ENCODE measurements at places on chromosomes 1 and 21.

DNA sequence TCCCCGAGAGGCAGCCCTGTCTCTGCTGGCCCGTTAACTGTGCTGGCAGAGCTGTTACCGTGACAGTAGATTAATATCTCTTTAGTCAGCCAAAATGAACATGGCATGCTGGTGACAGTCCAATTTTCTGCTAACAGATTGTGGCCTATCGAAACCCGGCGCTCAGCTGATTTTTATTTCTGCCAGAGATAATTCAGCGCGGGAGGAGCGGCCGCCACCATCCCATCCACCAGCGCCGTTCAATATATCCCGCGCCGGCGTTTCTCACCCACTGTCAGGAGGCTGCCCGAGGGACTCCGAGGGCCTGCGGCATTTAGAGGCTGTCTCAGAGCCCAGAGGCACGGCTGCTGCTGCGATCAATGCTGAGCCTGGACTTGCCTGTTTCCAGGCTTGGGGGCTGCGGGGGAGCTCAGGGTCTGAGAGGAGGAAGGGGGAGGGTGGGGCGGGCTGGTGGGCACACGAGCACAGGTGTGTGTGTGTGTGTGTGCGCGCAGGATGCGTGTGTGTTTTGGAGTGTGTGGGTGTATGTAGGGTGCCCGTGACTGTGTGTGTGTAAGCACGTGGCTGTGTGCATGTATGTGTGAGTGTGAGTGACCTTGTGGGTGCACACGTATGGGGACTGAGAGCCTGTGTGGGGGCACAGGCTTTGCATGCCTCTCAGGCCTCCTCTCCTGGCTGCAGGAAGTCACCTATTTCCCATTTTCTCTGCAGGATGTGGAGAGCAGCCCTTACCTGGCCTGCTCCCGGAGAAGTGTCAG, 109.7 kb upstream of the ACTRT2 start:
- no peak for DNase-seq

GRCh38 chr1:222769181-222769580, 32.2 kb downstream of the FAM177B start:
- no peak for DNase-seq

- DNase-seq, result no peak
Measured at GRCh38 chr1:218525451-218526197, 180.5 kb downstream of the TGFB2 start.

- DNase-seq, result no peak
Measured at GRCh38 chr1:231727171-231727570, 100.6 kb downstream of the DISC1 start.

DNA sequence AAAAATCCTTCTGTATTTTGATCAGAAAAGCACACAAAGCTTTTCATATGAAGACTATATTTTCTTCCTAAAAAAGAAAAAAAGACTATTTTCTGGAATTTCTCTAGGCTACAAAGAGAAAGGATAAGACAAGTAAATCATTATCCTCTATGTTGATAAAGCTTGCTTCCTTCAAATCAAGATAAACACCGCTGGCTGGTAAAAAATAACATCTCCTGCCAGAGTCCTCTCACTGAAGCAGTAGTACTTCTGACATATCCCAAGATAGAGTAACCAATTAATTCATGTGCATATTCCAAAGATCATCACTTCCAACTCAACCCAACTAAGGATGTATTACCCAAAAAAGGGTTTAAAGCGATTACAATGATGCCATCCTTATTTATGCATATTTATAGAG, 34.3 kb downstream of the DENND1B start:
- DNase-seq, result no peak

- DNase-seq, result no peak
Measured at GRCh38 chr1:53266038-53266437, 27.7 kb upstream of the MAGOH start.

DNA sequence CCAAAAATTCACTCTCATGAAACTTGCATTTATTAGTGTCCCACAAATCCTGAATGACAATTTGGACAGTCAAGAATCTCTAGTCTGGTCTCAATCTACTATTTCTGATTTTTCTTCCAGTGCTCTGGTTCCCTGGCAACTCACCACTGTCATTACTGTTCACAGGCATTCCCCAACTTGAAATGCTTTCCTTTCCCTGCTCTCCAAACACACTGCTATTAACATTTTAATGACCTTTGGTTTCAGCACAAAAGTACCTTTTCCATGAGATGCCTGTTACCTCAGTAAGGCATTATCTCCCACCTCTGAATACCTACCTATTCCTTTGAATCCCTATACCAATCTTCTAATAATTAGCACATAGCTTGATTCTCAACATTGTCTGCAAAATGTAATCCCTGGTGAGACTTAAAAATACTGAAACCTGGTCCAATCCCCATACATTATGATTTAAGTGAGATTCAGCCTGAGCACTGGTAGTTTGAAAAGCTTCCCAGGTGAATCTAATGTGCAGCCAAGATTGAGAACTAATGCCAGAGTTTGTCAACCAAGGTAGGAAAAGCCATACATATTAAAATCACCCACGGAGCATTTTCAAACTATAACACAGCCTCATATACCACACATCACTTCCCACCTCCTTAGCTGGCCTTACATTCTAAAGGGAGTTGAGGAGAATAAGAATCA, 11.7 kb upstream of the ANGPTL3 start:
- DNase-seq, result no peak

- DNase-seq, result no peak
Measured at GRCh38 chr1:67672260-67672803, 12.7 kb upstream of the GADD45A start.

- no peak for DNase-seq
Measured at GRCh38 chr1:107785496-107786202, 179.3 kb downstream of the VAV3 start.

- no peak for DNase-seq
Measured at GRCh38 chr1:53893999-53894636, at the start of gene DIO1. Gene DIO1 (plus strand): TSS chr1:53894187. CDS start chr1:53894211, 24 bp downstream.

- no peak for DNase-seq
Measured at GRCh38 chr1:15799928-15800835, 7.3 kb downstream of the UQCRHL start.

DNA sequence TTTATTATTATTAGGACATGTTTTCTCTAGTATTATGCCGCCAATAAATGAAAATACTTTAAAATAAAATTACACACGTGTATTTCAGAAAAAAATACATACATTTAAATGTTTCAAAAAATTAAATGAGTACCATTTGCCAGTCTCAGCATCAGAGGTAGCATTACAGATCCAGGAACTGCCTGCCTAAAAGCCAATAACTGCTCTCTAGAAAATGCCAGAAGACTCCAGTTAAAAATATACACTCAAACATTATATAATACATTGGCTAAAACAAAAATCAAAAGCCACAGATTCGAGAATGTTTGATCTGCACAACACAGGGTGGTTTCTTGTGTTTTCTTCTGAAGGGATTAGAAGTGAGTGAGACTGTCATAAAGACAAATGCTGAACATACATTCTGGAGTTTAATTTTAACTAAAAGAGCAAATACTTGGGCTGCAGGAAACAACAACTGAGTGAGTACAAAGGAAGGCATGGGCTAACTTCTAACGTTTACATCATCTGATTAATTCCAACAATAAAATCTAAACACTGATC, 105.5 kb downstream of the RERE start:
- DNase-seq, result no peak

- DNase-seq, result no peak
Measured at GRCh38 chr1:3730543-3731247, 21.6 kb upstream of the CCDC27 start.

- peak; percentile 62 for DNase-seq
Measured at GRCh38 chr21:32334980-32335531, 36.4 kb downstream of the MRAP start.

GRCh38 chr1:97898948-97899347, 21.9 kb downstream of the DPYD start:
- DNase-seq, result no peak

- DNase-seq, result no peak
Measured at GRCh38 chr1:30444401-30444800, 279.0 kb downstream of the MATN1 start.

- no peak for DNase-seq
Measured at GRCh38 chr1:243882276-243882675, 32.2 kb upstream of the AKT3 start.

DNA sequence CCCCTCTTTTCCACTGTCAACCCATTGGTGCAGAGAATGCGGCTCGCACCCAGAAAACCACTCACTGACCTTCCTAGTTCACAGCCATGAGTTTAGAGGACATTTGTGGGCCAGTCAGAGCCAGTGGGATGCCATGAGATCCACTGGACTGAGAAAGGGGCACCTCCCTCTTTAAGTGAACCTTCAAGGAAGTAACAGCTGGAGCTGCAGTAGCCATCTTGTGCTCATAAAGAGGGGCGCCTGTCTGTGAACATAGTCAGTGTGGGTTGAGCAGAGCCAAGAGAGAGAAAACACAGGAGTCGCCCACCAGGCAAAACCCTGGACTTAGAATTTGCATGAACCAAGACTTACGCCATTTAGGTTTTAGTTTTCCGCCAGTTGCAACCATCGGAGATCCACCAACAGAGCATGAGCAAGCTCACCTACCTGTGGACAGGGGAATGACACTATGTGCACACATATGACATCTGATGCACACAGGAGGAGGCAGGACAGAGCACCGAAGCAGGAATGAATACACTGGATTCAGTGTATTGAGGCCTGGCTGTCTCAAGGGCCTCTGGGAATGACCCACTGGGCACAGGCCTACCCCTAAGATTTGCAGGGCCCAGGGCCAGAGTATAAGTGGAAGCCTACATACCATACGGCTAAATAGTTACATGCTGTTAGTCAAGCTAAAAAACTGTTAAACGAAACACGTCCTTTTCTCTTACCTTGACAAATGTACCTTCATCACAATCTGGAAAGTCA, 151.6 kb downstream of the GRIK3 start:
- DNase-seq, result no peak

GRCh38 chr1:67489643-67490042, 59.4 kb upstream of the SERBP1 start:
- DNase-seq, result no peak

- DNase-seq, result no peak
Measured at GRCh38 chr1:83769594-83770318, 229.2 kb downstream of the TTLL7 start.

- DNase-seq, result no peak
Measured at GRCh38 chr1:180633057-180634056, 1.5 kb downstream of the XPR1 start.

GRCh38 chr1:245397771-245398170, 243.0 kb downstream of the KIF26B start:
- DNase-seq, result no peak

DNA sequence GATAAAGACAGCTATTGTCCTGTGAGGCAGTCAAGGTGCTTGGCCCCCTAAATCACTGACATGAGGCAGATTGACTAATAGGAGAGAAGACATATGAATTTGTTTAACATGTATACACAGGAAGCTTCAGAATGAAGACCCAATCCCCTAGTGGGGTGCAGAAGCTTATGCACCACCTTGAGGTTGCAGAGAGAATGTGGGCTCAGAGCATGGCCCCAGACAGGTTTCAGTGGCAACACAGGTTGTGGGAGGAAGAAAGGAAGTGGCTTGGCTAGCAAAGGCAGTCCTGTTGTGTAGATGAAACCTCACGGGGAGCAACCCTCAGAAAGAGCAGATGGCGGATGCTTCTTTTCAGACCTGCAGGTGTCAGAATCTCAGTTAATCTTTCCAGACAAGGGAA, 37.0 kb upstream of the PARP1 start:
- no peak for DNase-seq

- no peak for DNase-seq
Measured at GRCh38 chr1:42750041-42750440, 10.0 kb upstream of the CLDN19 start.

DNA sequence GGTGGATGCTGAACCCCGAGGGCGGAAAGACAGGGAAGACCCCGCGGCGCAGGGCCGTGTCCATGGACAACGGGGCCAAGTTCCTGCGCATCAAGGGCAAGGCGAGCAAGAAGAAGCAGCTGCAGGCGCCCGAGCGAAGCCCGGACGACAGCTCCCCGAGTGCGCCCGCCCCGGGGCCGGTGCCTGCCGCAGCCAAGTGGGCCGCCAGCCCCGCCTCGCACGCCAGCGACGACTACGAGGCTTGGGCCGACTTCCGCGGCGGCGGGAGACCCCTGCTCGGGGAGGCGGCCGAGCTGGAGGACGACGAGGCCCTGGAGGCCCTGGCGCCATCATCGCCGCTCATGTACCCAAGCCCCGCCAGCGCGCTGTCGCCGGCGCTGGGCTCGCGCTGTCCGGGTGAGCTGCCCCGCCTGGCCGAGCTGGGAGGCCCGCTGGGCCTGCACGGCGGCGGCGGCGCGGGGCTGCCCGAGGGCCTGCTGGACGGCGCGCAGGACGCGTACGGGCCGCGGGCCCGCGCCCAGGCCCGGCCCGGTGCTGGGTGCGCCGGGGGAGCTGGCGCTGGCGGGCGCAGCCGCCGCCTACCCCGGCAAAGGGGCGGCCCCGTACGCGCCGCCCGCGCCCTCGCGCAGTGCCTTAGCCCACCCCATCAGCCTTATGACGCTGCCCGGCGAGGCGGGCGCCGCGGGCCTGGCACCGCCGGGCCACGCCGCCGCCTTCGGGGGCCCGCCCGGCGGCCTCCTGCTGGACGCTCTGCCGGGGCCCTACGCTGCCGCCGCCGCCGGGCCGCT, 20.7 kb downstream of the FOXO6 start:
- no peak for DNase-seq

DNA sequence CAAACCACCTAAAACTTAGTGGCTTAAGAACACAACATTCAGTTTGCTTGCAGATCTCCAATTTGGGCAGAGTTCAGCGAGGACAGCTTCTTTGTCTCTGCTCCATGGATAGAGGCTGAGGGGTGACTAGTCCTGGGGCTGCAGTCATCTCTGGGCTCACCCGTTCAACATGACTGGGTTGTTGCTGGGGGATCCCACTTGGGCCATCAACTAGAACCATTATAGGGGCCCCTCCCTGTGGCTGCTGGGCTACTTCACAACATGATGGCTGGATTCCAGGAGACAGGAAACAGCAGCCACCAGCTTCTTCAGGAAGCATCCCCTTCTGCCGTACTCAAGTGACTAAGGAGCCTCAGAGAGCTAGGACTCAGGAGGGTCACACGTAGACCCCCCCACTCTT, 140.9 kb downstream of the RHOU start:
- no peak for DNase-seq

GRCh38 chr1:89546082-89546889, 21.7 kb downstream of the LRRC8B start:
- no peak for DNase-seq

GRCh38 chr1:14928886-14929546, 224.5 kb upstream of the TMEM51 start:
- DNase-seq, result no peak

GRCh38 chr1:215992620-215993019, 425.5 kb downstream of the KCTD3 start:
- DNase-seq, result no peak

Data from nucleus accumbens (tissue), 56 donors.